ENCODE measurements at places on chromosomes 5 and 9.

- peak; percentile 88 for DNase-seq
These were observed 98.5 kb downstream of the SNX18 start for GRCh38 chr5:54616031-54616430.

DNA sequence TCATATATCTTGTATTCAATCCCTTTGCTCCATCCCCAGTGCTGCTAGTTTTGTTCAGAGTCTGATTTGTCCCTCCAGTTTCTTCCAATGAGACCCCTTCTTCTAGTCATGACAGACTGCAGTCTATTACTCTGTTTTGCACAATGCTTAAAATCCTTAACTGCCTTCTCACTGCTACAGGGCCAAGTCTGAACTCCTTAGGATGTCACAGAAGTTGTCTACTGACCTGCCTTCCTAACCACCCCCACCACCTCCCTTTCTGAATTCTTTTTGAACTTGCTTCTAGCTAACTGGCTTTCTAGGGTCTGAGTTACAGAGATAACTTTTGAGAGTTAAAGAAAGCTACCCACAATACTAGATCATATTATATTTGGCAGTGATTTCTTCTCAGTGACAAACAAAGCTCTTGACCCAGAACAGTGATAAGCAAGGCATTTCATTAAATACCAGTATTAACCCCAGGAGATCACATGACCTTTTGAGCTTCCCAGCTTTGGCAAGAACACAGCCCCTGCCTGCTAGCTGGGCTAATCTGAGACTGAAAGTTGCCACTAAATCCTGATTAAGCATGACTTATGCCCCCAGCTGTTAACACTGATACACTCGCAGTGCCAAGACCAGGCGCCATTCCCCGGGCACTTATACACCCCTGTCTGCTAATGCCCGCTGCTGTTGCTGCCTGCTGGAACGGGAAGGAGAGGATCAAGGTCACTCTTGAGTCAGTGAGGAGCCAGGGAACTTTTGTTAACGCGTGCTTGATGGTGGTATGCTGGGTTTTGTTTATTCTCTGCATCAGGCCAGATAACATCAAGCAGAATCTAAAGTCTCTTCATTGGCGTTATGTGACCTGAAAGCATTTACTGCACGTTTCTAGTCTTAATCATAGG, 36.4 kb upstream of the ADAMTSL1 start:
- DNase-seq: peak; percentile 63

GRCh38 chr5:55601204-55601618, 66.4 kb upstream of the PLPP1 start:
- DNase-seq: peak; percentile 93

DNA sequence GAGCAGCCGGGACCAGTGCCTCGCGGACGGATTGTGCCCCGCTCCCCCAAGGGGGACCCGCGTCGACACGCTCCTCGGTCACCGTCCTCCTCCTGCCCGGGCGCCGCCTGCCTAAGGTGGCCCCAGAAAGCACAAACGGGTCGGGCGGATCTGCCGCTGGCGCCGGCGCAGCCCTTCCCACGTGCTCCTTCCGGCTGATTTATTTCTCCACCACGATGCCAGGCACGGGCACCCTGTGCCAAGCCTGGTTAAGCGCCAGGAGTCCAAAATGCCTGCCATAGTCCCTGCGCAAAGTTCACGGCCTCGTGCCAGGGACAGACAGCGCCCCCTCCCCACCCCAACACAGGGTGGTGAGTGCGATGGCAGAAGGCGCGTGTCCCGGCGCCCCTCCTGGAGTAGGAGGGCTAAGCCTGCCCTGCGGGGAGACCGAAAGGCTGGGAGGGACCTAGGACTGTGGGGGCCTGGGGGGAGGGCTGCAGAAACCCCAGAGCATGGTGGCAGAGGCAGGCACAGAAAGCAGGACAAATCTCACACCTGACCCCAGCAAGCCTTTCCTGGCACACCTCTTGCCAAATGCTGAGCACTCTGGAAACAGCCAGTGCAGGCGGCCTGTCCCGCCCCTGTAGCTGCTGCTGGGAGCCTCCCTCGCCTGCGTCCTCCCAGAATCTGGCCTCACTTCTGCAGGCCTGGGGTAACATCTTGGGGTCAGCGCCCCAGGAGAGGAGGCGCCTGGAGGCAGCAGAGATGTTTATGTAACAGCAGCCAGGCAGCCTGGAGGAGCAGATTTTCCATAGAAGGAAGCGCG, 1.1 kb upstream of the NOTCH1 start:
- peak; percentile 60 for DNase-seq

DNA sequence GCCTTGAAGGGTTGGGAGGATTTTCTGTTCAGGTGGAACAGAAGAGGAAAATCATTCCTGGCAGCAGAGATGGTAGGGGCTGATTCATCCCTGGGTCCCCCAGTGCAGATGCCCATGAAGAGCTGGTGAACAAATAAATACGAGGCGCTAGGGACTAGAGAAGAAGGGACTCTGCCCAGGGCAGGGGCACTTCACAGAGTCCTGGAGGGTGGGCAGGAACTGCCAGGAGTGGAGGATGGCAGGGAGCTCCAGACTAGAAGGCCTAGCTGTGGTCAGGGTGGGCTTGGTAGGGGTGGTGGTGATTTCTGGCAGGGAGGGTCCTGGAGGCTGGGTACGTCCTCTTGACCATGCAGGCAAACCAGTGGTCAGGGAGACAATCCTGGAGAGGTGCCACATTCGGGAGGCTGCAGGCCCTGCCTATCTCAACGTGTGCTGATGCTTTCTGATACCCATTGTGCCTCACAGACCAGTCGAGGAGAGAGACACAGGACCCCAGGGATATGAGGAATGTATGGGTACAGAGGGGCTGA, 69.9 kb downstream of the CRB2 start:
- DNase-seq: no peak

DNA sequence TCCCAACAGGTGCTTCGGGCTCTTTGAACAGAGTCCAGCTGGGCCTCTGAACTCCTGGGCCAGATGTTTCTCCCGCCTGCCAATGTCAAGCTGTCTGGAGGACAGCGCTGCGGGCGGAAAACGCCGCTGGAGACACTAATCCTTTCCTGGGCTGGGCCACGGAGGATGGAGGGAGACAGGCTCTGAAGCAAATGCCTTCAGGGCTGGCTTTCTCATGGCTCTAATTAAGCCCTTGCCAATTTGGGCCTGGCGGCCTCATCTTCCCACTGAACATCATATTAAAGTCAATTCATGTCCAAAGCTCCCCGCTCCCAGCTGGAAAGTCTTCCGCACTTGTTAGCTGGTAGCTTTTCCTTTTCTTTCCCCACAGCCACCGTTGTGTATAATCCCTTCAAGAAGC, 72.7 kb downstream of the NTNG2 start:
- no peak for DNase-seq

GRCh38 chr5:60521376-60522291, 178.3 kb downstream of the DEPDC1B start:
- no peak for DNase-seq

GRCh38 chr5:35859101-35859661, 2.5 kb downstream of the IL7R start:
- no peak for DNase-seq

GRCh38 chr5:176916337-176916736, 17.2 kb upstream of the HK3 start:
- DNase-seq: no peak

DNA sequence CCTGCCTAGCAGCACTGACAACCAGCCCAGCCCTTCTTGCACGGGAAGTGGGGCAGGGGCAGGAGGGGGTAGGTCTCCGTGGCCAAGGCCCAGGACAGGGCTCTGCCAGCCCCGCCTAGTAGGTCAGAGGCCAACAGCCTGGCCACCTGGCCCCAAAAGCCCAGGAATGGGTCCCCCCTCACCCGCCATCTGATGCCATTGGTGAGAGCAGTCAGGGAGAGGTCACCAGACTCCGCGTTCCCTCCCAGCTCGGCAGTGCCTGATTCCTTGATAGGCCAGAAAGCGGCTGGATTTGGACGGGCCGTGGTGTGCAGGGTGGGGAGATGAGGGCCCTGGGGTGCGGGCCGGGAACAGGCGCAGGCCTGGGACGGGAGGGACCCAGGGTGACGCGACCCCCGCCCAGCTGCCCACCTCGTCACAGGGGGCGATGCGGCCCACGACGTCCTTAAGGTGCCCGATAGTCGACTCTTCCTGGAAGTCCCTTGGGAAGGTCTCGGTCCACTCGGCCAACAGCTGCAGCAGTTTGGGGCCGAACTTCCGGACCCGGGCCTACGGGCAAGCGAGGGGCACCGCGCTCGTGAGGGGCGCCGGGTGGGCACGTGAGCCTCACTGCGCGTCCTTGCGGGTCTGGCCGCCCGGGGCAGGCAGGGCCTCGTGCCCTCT, 64.5 kb upstream of the RNF130 start:
- DNase-seq: no peak

Data from adipocyte (in vitro differentiated cells).